Umbilical cord (tissue), 2 donors: ENCODE measurements at places on chromosomes 4 and X. TPM values are rescaled to one million over a fixed set of nuclear protein-coding genes. Genes with fewer than 3 reads are reported as not detected.

Gene SPANXC
- total RNA-seq, result not detected

Gene LAGE3
- 14.9 TPM for total RNA-seq

Gene LANCL3
- 0.48 TPM for total RNA-seq

Gene AKAP4
- 0.24 TPM for total RNA-seq

Gene RADX
- total RNA-seq, result 6.7 TPM

Gene MGARP
- total RNA-seq, result 21.2 TPM

Gene PLAC1
- 8.4 TPM for total RNA-seq

DNA sequence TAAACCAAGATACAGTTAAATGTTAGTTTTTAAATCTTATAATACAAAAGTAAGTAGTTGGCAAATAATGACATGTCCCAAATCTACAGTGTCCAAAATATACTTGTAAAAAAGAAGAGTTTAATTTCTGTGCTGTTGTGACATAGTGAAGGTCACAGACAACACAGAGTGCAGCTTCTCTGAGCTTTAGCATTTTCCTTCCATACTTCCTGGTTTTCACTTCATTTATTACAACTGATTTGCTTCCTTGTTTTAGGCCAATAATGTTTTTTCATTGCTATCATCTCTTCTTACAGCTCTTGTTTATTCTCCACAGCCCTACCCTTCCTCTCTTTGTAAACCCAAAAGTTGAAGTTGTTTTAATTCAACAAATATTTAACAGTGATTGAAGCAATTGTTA lies 132.4 kb upstream of the TET2 start:
- DNase-seq, result no peak

DNA sequence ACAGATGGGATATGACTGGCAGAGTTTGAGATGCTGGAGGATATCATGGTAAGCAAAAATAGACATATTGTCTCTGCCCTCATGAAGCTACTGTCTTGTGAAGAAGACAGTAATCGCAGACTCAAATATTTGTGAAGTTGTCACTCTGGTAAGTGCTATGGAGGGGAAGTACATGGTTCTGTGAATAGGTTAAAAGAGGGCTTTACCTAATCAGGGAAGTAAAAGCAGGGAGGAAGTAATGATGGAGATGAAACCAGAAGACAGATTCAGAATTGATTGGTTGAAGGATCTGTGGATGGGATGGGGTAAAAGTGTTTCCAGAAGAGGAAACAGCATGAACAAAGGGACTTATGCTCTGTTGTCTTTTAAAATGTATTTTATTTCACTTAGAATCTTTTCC lies 19.3 kb upstream of the MAGED1 start:
- DNase-seq, result no peak

DNA sequence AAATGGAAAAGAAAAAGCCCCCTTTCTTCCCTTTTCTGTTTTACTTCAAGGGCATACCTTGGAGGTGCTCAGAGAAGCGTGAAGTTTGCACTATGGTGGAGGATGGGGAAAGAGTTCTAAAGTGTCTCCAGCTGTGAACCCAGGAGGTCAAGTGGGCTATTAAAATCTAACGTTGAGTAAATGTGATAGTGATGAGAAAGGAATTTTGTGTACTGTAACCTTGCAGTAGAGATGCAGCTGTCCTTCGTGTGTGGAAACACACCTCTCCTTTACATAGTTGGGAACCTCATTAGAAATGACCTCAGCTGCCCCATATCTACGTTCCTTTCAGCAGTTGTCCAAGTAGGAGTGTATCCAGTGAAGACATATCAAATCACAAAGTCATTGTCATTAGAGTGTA lies 26.5 kb downstream of the ADH5 start:
- no peak for DNase-seq

GRCh38 chr4:118683513-118683912 lies 1.7 kb upstream of the METTL14 start:
- no peak for DNase-seq

- no peak for DNase-seq
Measured at GRCh38 chrX:134626434-134626833, 31.8 kb downstream of the PLAC1 start.

DNA sequence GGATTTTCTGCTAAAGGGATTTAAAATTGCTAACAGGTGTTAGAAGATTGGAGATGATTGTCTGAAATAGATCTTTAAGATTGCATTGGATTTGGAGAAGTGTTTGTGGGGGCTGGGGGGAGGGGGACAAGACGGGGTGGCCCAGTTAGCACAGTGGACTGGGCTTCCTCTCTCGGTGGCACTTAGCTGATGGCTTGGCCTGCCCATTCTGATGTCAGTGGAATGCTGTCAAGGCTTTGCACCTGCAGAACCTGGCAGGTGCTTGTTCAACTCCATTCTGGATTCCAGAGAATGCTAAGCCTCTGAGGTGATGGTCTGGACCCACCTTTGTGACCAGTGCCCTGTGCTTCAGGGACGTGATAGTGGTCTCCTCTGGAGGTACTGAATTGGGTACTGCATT lies 43.7 kb downstream of the ADD1 start:
- no peak for DNase-seq

DNA sequence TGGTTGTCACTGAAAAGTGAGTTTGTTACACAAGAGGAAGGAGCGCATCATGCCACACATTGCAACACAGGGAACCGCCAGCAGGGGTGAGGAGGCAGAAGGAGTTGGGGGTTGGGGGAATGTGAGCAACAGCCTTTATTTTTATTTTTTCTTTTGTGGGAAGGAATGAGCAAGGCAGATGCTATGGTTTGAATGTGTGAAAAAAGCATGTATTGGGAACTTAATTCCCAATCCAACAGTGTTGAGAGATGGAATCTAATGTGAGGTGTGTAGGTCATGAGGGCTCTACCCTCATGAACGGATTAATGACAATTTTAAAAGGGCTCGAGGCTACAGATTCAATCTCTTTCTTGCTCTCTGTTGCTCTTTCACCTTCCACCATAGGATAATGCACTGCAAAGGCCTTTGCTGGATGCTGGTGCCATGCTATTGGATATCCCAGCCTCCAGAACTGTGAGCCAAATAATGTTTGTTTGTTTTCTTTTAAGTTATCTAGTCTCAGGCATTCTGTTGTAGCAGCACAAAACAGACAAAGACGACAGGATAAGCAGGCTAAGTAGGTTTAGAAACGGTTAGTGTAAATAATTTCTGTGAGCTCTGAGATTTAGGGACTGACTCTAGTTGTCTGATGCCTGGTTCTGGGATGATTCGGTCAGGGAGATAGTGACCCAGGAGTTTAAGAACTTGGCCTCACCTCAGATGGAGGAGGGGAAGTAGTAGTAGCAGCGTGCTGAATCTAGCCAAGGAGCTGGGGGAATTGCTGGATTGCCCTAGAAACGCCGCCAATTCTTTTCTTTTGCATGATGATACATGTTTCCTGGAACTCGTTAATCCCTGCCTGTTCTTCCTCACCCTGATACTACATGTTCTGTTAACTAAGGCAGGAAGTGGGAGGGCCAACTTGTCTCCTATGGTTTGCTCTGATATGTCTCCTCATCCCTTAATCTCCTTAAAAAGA lies 156.6 kb upstream of the CTSO start:
- peak; percentile 96 for DNase-seq

GRCh38 chr4:108637856-108638255 lies 12.5 kb upstream of the OSTC start:
- DNase-seq, result no peak
